Stimulated activated CD4-positive, alpha-beta T cell treated with anti-CD3 and anti-CD28 coated beads, Interleukin-2, amount 100 ng/mL, for 4 hours (primary cell): ENCODE measurements at places on chromosomes 6 and 20.

DNA sequence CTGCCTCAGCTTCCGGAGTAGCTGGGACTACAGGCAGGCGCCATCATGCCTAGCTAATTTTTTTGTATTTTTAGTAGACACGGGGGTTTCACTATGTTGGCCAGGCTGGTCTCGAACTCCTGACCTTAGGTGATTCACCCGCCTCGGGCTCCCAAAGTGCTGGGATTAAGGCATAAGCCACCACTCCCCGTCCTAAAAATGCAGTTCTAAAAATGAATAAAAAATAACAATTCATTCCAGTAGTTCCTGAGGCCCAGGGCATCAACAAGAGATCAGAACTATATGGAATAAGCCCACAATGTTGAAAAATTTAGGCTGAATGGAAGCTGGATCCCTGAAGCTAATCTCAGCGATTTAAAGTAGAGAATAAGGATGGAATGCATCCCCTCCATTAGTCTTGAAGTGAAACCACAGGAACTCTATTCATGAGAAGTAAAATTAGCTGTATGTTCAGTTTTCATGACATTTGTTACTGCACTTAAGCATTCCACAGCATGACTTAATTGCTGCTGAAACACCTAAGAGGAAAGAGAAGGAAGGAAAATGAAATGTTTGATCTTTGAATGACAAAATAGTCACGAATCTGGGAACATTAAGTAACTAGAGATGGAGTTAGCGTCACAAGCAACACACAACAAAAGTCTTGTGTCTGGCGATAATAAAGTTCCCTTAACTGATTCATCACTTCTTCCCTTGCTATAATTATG, 80.4 kb upstream of the RIPOR2 start:
- DNase-seq: no peak

- no peak for DNase-seq
Observed at GRCh38 chr20:14335052-14335451, 2.4 kb downstream of the FLRT3 start.

DNA sequence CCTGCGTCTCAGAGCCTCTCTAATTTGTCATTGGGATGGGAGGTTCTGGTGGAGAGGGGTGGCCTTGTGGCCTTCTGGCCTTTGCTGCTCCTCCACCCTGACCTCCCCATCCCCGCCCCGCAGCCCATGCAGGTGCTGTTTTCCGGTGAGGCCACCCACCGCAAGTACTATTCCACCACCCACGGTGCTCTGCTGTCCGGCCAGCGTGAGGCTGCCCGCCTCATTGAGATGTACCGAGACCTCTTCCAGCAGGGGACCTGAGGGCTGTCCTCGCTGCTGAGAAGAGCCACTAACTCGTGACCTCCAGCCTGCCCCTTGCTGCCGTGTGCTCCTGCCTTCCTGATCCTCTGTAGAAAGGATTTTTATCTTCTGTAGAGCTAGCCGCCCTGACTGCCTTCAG, 171.8 kb upstream of the RNF24 start:
- no peak for DNase-seq

GRCh38 chr6:7933794-7934193, 23.2 kb upstream of the TXNDC5 start:
- DNase-seq: no peak

GRCh38 chr20:41350408-41350962, 9.9 kb downstream of the LPIN3 start:
- DNase-seq: no peak

- no peak for DNase-seq
Observed at GRCh38 chr20:51339721-51340450, 202.6 kb downstream of the NFATC2 start.

DNA sequence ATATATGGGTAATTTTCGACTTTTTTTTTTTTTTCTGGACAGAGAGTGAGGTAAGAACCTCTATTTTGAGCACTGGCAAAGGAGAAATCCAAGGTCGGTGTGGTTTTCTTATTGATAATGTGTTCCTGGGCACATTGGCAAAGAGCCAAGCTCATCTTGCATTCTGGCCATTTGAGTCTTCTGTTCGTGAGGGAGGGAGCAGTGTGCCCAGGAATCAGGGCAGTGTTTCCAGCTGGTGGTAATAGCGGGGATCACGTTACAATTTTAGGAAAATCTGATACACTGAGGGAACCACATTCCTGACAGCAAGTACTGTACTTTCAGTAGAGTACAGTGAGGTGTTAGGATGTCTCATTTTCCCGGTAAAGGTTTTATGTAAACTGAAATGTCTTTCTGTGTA, 442.3 kb upstream of the MAP3K7 start:
- DNase-seq: no peak

- no peak for DNase-seq
Observed at GRCh38 chr20:36343641-36344040, 37.5 kb downstream of the DLGAP4 start.

DNA sequence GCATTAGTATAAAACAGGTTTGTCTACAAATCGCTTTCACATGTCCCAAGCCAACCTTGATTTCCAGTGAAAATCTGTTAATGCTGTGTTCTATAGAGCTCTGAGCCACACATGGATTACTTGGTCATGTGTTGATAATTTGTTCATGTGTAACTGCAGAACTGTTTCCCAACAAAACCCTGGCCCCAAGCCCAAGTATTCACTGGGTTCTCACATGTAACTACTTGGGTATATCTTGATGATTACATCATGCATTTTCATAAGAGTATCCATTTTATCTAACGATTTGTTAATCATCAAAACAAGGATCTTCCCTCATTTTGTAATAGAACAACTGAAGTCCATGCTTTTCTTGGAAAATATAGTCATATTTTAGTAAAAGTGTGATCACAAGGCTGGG, 657.6 kb downstream of the PRKN start:
- DNase-seq: no peak

GRCh38 chr6:163165922-163166321, 248.6 kb upstream of the QKI start:
- no peak for DNase-seq

GRCh38 chr6:13422681-13423221, 64.6 kb downstream of the GFOD1 start:
- DNase-seq: no peak

GRCh38 chr6:99841297-99841696, 152.7 kb downstream of the MCHR2 start:
- no peak for DNase-seq

GRCh38 chr20:22462975-22463914, 121.1 kb downstream of the FOXA2 start:
- DNase-seq: no peak

DNA sequence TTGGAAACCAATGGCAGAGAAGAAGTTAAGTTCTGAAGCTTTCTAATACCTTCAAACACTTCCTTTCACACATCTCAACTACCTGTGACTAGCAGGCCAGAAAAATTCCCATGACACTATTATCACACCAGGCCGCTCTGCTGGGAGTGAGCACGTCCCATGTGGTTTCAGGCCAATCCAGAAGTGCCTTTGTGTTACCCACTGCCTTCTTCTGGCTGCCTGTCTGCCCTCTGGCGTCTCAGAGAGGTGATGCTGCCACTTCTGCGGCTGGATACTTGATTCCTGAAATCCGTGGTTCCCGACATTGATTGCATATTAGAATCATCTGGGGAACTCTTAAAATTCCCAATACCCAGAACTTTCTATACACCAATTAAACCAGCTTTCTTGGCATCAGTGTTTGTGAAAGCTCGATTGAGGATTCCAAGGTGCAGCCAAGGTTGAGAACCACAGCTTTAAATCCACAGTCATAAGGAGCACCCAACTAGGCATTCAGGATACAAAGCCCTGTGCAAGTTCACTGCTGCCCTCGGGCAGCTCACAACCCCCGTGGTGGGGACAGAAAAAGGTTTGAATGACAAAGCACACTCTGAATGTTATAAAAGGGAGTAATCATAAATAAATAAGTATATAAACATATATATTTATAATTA, 65.6 kb downstream of the STMND1 start:
- no peak for DNase-seq

DNA sequence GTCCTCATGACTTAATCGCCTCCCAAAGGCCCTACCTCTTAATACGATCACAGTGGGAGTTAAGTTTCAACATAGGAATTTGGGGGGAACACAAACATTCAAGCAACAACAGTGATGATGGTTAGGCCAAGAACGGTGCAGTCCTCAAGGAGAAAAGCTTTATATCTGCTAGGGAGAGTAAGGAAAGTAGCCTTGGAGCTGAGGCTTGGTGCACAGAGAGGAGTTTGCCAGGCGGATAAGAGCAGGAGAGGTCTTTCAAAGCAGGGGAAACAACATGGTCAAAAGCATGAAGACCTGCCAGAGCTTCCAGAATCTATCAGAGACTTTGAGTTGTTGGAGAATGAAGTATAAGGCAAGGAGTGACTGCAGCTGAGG, 119.1 kb downstream of the PLCB1 start:
- no peak for DNase-seq
